ENCODE measurements at places on chromosomes 5 and 9.
A peak's percentile ranks its signal among the peaks of the same experiment; 100 is the strongest.

GRCh38 chr9:75448281-75448680, 360.0 kb downstream of the OSTF1 start:
- no peak for DNase-seq

GRCh38 chr9:109316207-109316640, 4.6 kb downstream of the EPB41L4B start:
- DNase-seq: peak; percentile 41

DNA sequence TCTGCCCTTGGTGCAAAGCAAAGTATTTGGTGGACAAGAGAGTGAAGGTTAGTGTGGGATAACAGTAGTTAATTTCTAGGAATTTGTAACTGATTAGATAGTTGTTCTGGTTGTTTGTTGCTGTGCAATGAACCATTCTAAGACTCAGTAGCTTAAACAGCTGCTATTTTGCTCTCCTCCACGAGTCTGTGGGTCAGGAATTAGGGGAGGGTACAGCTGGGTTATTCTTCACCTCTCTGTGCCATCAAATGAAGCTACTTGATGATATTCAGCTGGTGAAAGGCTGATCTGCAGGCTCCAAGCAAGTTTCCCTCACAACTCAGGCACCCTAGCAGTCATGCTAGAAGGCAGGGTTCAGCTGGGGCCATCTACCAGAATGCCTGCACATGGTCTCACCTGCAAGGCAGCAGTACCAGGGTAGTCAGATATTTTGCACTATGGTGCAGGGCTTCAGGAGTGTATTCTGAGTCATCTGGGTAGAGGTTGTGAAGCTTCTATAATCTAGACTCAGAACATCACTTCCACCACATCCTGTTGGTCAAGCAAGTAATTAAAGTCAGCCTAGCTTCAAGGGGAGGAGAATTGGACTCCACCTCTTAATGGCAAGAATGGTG, 159.5 kb upstream of the SLC28A3 start:
- no peak for DNase-seq

DNA sequence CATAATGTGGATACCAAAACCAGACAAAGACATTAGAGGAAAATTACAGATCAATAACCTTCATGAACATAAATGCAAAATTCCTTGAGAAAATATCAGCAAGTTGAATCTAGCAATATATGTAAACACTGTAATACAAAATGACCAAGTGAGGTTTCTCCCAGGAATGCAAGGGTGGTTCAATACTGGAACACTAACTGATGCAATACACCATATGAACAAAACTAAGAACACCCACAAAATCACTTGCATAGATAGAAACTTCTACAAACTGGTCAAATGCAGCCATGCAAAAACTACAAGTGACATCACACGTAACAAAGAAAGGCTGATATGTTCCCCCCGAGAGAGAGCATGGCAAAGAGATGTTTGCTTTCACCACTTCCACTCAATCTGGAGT, 55.6 kb downstream of the NACC2 start:
- DNase-seq: no peak

DNA sequence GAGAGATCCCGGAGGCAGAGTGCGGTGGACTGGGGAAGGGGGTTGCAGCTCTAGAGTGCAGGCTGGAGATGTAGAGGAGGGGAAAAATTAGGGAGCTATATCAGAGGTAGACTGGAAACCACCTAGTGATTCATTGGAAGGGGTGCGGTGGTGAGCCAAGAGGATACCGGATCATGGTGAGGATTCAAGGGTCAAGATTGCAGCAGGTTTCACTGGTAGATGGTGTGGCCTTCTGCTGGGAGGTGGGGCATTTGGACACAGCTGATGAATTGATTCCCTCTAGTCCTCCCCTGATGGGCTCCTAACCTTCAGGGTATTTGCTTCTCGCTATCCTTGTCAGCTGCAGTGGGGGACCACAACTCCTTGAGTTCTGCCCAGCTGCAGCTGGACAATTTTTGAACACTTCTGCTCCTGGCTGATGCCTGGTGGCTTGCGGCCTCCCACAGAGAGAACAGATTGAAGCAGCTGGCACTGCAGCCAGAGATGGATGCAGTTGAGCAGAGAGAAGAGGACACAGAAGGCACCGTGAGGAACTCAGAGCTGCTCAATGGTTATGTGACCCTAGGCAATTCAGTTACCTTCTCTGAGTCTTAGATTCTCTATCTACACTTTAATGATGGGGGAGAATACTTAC, 134.4 kb upstream of the ABCA1 start:
- DNase-seq: no peak

DNA sequence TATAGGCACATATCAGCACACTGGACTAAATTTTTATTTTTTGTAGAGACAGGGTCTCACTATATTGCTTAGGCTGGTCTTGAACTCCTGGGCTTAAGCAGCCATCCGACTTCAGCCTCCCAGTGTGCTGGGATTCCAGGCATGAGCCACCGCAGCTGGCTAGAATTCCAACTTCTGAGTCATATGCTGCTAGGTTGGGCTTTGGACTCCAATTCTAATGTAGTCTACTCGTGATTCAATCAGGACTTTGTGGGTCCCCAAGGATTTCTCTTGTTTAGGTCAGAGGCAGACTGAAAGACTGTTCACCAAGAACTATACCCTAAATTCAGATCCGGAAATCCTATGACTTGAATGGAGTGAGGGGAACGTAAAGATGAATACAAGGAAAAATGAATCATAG, 68.2 kb upstream of the CHD1 start:
- DNase-seq: no peak

DNA sequence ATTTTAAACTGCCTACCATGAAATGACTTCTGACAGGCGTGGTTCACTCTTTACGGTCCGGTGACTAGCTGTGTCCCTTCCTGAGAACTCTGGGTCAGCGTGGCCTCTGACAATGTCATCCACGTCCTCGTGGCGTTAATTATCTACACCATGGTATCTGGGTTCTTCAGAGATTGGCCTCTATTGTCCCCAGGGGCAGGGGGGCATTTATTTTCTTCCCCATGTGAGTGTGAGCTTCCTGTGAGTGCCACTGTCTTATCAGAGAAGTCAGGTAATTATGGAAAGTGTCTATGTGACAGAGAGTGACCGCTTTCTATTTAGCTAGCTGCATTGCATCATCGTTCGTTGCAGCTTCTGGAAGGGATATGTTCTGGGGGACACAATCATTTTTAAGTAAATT, 77.2 kb downstream of the FBXL7 start:
- no peak for DNase-seq

- DNase-seq: no peak
Measured at GRCh38 chr9:125240649-125240999, 519 bp downstream of the HSPA5 start.

GRCh38 chr9:73149371-73150067, 2.1 kb upstream of the ANXA1 start:
- peak; percentile 38 for DNase-seq

DNA sequence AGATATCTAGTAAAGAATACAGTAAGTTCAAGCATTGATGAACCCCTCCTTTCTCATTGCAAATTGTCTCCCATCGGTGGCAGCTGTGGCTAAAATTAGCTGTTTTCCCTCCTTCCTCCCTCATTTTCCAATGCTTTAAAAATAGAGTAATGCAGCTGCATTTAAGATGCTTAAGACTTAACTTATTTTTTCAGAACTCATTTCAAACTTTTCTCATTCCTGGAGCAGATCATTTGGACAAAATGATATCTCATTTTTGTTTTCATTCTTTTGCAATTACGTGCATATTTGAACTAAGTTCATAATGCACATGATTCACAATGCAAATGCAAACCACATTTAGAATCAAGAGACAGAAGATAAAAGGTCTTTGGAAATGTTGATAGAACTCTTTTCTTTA, 14.6 kb downstream of the HSPB3 start:
- DNase-seq: no peak

DNA sequence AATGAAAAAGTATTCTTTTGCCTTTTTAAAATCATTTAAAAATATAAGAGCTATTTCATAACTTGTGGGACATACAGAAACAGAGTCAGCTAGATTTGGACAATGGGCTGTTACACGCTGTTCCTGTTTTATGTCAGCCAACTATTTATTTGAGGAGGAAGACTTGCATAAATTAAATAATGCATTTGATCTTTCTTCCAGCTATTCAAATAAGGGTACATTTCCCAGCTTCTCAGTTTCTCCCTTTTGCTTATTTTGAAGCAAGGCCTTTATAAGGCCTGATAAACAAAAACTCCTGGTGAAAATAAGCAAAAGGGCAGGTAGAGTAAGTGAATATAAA, 6.5 kb downstream of the STOM start:
- no peak for DNase-seq

DNA sequence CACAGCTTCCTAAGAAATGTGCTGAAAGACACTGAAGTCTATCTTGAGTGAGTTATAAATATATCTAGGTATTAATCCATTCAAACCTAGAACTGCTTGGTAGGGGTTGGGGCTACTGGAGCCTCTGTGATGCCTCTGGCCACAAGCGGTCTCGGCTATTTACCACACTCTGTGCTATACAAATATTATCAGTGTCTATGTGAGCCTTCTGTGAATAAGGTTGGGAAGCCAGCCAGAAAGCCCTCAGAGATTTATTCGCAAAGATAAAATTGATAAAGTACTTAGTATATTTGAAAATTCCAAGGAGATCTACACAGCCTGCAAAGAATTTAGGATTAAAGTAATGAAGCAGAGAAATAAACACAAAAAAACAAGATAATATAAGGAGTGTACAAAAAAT, 41.4 kb downstream of the LIFR start:
- DNase-seq: no peak

- no peak for DNase-seq
Measured at GRCh38 chr5:11251247-11251646, 490.2 kb upstream of the DAP start.

GRCh38 chr9:95171596-95171995, 145.9 kb downstream of the FANCC start:
- no peak for DNase-seq

DNA sequence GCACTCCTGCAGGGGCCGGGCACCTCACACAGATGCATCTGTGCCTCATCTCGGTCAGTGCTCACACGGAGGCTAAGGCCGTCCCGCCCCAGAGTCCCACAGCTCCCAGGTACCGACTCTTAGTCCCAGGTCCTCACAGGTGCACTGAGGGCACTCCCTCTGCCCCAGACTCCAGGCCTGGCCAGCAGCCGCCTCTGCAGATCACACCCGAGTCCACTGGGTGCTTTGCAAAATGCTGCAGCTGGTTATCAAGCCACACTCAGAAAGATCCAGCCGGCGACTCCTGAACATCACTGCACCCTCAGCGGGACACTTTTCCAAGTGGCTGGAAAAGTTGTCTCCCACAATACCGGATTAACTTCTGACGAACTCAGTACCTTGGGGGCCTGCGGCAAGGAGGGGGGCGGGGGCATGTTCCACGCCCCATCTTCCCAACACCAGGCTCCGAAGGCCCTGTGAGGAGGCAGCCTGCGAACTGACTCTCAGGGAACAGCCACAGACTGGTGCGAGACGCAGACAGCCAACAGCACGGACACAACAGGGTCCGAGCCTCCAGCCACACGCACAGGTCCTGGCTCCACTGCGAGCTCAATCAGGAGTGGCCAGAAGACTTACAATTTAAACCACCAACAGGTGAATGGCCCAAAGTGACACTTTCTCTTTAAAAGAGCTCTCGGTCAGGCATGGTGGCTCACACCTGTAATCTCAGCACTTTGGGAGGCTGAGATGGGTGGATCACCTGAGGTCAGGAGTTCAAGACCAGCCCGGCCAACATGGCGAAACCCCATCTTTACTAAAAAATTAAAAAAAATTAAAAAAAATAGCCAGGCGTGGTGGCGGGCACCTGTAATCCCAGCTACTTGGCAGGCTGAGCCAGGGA, 4.0 kb downstream of the BRD3 start:
- DNase-seq: no peak

DNA sequence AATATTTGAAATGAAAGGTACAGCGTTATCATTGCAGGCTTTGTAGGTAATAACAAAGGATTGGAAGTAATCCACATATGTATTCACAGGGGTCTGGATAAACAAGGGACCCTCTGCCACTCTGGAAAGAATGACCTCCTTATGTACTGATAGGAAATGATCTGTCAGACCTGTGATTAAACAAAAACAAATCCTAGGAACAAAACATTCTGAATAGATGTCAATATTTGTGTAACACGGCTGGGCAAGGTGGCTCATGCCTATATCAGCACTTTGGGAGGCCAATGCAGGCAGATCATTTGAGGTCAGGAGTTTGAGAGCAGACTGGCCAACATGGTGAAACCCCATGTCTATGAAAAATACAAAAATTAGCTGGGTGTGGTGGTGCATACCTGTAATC, 42.3 kb downstream of the NSUN2 start:
- no peak for DNase-seq

- DNase-seq: no peak
Measured at GRCh38 chr5:133773247-133774202, 161.2 kb upstream of the FSTL4 start.

DNA sequence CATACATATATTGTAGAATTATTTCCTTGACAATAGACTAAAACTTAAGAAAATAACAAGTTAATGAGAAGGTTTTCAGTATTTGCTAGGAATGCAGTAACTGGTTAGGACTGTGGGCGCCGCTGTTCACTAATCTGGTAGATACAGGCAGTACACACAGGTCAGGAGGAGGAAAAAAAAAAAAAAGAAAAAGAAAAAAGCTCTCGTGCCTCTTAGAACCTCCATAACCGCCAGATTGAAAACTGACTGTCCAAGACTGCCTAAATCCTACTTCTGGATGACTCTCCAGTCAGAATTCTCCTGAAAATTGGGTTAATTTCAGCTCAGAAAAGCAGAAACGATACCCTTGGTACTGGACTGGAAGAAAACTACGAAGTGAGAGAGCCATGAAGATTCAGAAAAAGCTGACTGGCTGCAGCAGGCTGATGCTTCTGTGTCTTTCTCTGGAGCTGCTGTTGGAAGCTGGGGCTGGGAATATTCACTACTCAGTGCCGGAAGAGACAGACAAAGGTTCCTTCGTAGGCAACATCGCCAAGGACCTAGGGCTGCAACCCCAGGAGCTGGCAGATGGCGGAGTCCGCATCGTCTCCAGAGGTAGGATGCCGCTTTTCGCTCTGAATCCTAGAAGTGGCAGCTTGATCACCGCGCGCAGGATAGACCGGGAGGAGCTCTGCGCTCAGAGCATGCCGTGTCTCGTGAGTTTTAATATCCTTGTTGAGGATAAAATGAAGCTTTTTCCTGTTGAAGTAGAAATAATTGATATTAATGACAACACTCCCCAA, at the start of gene PCDHGA1:
Gene PCDHGA1, plus strand, starts transcription at position 216 of the 782 bp plus-strand sequence.
- peak; percentile 16 for DNase-seq

DNA sequence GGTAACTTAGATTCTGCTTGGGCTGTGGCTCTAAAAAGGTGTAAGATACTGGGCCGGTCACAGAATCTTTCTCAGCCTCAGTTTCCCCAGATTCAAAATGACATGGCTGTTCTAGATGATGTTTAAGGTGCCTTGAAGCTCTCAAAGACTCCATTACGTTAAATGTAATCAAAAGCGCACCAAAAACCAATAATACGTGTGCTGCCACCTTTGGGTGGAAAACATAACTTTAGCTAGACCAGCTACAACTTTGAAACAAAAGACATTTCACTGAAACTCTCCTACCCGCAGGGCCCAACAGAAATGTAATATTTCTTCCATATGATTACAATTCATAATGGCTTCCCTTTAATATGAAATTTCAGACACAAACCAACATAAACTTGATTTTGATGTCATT, 35.0 kb upstream of the PCSK5 start:
- DNase-seq: no peak

Measured in NCI-H1436 (cell line).